ENCODE measurements at places on chromosomes 3 and 15. TPM values are rescaled to one million over a fixed set of nuclear protein-coding genes. Genes with fewer than 3 reads are reported as not detected.

Gene GRK7
- polyA plus RNA-seq: not detected

Gene TUSC7
- polyA plus RNA-seq: not detected

Gene IMPG2
- 0.05 TPM for polyA plus RNA-seq

Gene LSG1
- 25.9 TPM for polyA plus RNA-seq

DNA sequence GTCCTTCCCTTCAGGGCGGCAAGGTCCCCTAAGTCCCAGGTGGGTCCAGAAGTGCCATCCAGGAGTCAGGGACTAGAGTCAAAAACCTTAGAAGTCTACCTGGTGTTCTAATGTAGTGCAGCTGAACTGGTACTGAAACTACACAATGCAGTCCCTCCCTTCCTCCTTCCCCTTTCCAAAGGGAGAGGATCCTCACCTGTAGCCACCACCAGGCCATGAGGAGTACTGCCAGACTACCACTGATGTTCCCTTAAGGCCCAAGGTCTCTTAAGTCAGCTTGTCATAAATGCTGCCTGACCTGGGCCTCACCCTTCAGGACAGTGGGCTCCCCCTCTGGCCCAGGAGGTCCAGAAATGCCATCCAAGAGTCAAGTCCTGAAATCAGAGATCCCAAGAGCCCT, 98.9 kb downstream of the ULK4 start:
- DNase-seq: peak; percentile 15

GRCh38 chr15:69668039-69668705, 215.6 kb downstream of the RPLP1 start:
- no peak for DNase-seq

DNA sequence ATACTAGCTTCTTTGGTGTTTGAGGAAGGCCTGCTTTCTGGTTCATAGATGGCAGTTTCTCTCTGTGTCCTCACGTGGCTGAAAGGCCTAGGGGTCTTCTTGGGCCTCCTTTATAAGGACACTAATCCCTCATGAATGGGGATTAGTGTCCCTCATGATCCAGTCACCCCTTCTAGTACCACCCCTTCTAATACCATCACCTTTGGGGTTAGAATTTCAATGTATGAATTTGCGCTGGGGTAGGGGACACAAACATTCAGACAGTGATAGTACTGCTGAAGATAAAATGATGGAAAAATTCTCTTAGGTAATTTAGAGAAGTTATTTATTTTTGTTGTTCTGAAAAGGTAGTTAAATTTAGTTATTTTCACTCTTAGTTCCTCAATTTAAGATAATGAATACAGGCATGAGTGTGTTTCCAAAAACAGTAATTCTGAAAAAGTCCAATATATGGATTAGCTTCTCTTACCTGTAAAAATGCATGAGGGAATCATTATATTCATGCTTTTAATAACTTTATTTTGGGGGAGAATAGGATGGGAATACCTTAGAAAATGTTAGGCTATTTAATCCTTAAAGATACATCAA, 103.6 kb downstream of the FNDC3B start:
- no peak for DNase-seq

DNA sequence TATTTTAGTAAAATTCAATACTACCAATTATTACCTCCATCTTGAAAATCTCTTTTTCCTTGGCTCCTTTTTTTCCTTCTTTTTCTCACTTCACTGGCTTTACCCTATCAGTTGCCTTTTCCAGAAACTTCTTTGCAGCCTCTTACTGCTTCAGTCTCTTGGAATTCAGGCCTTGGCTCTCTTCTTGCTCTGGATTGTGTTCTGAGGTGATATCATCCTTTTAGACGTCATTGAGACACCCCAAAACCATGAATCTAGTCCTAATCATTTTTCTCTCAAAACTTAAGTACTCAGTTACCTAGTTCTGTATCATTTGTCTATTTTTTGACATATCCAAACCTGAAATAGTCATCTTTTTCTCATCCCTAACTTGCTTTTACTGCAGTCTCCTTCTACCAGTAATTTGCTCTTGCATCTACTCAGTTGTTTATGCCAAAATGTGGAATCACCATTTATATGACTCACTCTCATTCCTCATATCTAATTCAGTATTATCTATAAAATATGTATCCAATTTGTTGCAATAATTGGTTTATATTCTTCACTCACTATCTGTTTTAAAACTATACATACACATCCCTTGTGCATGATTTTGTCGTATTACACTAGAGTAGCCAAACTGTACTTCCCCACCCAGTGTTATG, 703.2 kb upstream of the CCDC54 start:
- no peak for DNase-seq

DNA sequence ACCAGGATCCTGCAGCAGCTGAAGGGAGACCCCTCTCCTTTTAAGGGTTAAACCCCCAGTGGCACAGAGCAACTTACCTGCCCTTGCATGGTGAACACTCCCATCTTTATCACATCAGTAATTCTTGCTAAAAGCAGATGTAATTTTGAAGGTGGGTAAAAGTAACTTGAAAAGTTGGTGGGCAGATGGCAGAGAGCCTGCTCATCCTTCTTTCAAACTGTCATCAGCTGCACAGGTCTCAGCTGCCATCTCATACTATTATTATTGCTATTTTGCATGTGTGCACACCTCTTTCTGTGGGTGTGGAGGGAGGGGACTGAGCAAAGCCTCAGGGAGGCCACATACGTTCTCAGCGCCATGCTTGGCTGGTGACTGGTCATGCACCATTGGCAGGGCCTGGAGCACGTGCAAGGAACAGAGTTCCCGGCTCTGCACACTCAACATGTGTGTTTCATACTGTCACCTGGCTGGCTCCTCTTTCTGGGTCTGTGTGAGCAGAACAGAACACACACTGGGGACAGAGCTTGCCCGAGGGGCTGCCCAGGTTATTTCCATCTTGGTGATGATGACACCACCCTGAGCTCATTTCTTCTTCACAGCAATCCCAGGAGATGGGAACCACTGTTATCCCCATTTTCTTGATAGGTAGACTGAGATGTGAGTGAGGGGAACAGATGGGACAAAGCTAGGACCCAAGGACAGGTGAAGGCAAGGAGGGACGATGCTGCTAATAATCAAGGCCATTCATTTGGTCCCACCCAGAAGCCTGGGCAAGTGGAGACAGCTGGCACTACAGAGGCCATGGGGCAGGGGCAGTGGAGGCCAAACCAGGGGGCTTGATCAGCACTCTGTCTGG, 95.8 kb upstream of the KLF13 start:
- DNase-seq: no peak

DNA sequence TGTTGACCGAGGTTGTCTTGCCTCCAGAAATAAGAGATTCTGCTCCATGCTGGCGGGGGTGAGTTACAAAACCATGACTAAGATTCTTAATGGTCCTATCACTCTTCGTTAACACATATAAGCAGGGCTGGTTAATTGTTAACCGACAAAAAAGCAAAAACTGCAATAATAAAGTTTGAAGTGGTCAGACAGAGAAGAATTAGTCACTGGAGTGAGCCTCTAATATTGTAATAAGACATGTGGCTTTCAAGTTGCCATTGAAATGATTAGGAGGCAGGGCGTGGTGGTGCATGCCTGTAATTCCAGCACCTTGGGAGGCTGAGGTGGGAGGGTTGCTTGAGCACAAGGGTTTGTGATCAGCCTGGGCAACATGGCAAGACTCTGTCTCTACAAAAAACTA, 78.4 kb upstream of the NR2F2 start:
- no peak for DNase-seq

- no peak for DNase-seq
These were observed 403.4 kb upstream of the SUCLG2 start for GRCh38 chr3:68057637-68058320.

DNA sequence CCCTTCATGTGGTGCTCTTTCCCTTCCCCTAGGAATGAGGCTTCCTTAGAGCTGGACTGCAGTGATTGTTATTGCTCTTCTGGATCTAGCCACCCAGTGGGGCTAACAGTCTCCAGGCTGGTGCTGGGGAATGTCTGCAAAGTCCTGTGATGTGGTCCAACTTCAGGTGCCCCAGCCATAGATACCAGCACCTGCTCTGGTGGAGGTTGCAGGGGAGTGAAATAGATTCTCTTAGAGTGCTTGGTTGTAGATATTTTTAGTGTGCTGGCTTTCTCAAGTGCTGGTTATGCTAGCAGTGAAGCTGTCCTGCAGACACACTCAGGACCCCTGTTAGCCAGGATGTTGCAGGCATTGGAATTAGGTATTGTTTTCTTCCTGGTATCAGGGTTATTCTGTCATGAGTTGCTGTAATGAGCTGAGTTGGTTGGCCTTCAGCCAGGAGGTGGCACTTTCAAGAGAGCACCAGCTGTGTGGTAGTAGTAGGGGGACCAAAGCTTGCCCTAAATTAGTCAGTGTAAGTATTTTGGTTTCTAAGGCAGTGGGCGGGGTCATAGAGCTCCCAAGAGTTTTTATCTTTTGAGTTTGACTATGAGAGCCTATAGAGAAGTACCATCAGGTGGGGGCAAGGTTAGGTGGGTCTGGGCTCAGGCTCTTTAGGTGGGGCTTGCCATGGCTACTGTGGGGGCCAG, 317.5 kb upstream of the SGO1 start:
- no peak for DNase-seq

DNA sequence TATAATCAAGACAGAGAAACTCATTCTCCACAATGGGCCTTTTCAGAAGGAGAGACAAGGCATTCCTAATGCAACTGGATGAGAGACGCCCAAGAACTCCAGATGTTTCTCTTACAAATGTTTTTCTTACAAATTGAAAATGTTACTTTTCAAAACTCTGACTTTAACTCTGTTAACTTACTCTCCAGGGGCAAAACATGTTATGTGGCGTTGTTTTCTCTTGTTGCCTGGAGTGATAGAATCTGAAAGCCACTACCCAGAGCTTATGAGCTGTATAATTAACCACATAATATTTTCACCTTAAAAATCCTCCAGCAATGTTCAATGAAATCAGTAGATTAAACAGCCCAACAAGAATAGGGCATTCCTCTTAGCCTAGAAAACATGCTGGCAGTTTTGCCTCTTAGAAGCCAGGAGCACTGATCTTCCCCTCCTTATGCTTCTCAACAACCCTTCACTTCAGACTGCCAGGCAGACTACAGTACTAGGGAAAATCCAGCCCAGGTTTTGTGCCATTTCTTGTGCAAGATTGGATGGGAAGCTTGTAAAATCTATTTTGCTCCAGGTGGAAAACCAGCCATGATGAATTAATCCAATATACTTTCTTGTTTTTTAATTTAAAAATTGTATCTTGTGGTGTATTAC, 186.7 kb upstream of the GADL1 start:
- DNase-seq: no peak

- no peak for DNase-seq
These were observed 35.4 kb downstream of the HHLA2 start for GRCh38 chr3:108331792-108332191.

DNA sequence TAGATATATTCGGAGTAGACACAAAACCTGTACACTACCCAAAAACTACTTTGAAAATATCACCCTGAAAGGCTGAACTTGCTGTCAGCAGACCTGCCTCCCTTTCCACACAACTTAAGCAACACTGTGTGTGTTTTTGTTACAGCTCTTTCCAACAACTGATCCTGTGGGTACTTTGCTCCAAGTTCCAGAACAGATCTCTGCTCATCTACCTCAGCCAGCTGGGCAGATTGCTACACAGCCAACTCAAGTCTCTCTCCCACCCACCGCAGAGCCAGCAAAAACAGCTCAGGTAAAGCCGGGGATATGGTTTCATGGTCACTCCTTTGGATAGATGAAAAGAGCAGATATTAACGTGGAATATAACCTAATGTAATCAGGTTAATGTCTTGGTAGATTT, 19.7 kb upstream of the SLC22A13 start:
- DNase-seq: no peak

Measured in mammary epithelial cell (primary cell).